ENCODE measurements at places on chromosomes 3 and 15.

GRCh38 chr3:31695280-31696008, 162.7 kb downstream of the STT3B start:
- peak; percentile 23 for DNase-seq

- no peak for DNase-seq
Observed at GRCh38 chr3:49445391-49445790, 16.3 kb upstream of the NICN1 start.

DNA sequence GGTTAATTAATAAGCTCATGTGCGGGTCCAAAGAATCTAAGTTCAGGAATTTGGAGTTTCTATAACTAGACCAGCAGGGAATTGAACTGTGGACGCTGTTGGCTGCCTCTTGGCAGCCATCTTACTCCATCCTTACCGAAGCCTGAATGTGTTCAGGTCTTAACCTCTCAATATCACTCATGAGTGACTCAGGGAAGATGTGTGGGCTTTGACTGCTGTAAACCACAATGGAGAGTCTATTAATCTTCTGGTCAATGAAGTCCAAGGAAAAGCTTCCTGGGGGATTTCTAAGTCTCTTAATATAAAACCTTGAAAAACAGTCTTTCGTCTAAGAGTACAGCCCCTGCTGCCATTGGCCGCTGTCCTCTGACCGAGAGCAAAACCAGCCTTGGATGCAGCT, 46.7 kb upstream of the OXTR start:
- DNase-seq: no peak

DNA sequence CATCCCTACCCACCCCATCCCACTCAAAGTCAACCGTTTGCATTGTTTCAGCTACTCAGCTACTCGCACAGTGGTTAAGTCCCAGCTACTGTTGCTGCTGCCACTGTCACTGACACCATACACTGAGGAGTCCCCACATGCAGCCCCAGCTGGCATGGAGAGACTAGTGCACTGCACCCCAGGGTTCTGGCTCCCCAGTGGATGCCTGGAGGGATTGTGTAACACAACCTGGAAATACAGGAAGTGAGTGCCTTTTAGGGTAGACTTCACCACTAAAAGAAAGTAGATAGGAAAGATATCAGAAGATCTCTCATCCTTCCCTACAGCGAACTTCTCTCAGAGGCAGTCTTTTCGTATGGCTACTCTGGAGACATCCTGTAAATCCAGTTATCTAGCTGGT, 169.2 kb upstream of the STRIT1 start:
- no peak for DNase-seq

- DNase-seq: no peak
Observed at GRCh38 chr3:26198609-26199008, 408.7 kb downstream of the OXSM start.

DNA sequence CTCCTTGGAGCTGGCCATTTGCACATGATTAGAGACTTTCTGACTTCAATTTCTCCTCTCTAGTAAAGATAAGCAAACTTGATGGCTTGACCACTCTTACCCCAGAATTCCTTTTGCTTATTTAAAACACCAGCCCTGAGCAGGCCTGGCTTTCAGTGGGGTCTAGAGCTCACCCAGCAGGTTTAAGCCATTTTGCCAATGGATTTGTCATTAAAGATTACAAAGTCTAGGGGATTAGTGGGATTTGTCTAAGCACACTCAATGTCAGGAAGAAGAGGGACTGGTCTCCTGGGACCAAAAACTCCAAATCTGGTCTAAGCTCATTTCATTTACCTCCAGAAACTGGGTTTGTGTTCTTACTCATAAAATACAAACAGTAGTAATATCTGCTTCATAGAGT, 57.3 kb upstream of the SNTN start:
- no peak for DNase-seq

DNA sequence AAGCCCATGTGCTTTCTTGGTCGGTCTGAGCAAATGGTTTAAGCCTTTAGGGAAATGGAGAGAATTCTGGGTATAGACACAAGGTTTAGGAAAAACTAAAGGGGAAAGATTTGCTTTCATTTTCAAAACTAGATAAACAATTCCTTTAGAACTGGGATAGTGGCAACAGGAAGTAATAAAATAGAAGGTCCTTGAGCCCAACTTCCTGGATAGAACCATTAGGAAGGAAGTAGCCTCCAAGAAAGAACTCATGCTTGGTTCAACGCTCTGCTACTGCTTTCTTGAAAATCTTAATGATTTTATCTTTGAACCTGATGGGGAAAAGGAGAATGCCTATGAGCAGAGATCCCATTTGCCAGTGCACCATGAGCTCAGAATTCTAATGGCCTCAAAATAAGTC, 147.0 kb upstream of the THRB start:
- DNase-seq: no peak

GRCh38 chr15:83871808-83872559, 218.1 kb downstream of the ADAMTSL3 start:
- DNase-seq: no peak

- DNase-seq: no peak
Observed at GRCh38 chr3:46673151-46674030, 20.1 kb downstream of the ALS2CL start.

DNA sequence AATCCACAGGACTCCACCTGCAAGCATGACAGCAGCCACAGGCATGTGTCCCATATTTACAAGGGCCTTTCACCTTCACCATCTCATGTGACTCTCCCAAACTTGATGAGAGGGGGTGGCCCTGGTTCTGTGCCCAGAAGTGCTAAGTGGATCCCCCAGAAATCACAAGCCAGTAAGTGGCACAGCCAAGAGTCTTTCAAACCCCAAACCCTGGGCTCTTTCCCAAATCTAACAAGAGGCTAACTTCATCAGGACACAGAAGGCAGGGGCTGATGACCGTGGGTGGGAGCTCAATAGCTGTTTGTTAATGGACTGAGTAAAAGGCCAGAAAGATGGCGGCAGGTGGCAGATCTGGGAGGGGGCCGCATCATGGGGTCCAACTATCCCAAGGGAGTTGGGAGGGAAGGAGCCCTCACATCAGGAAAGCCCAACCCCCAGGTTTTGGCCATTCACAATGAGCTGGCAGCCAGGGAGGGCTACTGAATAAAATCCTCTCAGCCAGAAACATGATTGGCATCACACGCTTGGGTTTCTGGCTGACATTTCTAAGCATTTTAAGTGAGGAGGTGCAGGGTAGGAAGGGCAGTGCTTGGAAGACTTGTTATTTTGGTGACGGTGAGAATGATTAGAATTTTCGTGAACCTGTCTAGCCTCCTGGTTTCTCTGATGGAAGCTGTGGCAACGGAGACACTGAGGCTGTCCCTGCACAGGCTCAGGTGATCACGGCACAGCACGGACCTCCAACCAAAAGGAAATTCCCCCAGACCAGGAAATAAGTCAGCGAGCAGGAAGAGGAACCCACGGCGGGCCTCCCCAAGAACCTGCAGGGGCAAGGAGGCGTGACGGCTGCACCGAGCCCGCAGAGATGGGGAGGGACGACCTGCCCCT, 109.3 kb downstream of the OXNAD1 start:
- peak; percentile 43 for DNase-seq

GRCh38 chr15:65931221-65931620, 61.9 kb downstream of the RAB11A start:
- DNase-seq: no peak

GRCh38 chr3:126087552-126088175, 3.7 kb upstream of the SLC41A3 start:
- no peak for DNase-seq

- DNase-seq: no peak
Observed at GRCh38 chr15:87489456-87489855, 767.1 kb downstream of the NTRK3 start.

DNA sequence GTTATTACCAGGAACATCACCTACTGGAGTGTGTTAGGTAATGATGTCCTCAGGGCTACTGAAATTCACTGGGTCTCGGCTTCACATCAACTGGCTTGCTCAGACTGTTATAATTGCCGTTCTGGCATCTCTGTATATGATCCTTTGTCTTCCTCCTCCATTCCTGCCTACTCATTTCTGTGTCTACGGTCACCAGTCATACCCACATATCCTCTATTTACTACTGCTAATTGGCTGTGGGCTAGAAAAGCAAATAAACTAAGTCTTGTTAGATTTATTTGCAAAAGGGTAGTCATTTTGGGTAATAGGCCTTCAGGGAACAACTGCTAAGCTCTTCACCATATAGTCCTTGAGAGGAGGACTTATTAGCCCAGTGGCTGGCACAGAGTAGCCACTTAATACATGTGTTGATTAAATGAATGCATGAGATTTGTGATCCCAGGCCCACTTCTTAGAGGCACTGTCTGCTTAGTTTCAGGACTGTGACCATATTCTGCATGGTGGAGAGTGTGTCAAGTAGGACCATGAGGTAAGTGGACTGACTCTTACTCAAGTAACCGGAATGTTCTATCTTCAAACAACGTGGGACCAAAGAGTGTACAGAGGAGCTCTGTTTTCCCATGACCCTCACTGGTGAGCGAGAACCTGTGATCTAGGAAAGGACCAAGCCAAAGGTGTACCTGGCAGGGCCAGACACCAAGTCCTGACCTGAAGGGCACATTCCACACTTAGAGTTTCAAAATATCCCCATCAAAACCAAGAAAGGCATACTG, 13.2 kb downstream of the ZDHHC3 start:
- DNase-seq: no peak

DNA sequence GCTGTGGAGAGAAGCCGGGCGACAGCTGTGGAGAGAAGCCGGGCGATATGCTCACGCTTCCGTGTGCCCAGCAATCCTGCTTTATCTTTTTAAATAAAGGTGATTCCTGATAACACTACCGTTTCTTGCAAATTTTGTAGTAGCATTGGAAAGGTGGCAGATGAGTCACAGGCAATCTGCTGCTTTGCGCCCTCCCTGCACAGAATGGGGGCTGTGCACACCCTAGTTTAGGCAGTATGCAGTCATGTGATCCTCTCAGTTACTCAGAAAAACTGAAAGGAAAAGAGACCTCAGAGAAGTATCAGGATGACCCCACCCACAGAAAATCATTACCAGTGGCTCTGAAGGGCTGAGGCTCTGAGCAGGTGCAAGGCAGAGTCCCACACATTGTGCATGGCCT, 24.9 kb upstream of the TMCC1 start:
- DNase-seq: no peak

DNA sequence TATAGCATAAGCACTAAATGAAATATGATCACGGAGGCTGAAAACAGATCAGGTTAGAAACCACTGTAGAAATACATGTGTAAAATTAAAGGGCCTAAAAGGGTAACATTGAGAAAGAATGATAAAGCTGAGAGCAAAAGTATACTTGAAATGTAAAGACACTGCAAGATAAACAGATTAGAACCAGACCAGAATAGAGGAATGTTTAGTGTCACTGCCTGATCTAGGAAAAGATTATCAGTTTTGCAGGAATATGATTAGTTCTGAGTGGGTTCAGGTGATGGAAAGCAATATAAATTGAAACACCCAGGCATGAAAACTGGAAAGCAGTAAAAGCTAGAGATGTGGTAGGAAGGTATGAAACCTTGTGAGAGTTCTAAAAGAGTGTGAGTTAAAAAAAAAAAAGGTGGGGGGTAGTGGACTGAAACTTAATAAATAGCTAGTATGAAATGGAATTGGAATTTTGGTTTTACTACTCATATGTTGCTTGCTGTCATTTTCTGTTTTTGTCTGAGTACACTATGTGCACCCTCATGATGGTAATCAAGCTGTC, 16.0 kb upstream of the C3orf38 start:
- DNase-seq: no peak

- no peak for DNase-seq
Observed at GRCh38 chr3:100420885-100421284, 19.5 kb downstream of the LNP1 start.

- no peak for DNase-seq
Observed at GRCh38 chr3:184666442-184666841, 45.4 kb downstream of the MAGEF1 start.

DNA sequence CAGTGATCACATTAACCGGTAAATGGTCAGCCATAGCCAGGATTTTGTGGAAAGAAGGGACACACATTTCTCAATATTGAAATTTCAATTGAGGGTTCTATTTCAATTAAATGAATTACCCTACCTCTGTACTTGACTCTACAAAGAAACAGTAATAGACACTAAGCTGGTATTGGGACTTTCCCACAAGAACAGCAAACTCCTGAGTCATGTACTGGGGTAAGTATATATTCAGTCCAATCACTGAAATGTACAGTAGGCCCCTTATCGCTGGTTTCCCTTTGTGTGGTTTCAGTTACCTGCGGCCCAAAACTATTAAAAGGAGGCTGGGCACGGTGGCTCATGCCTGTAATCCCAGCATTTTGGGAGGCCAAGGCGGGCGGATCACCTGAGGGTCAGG, 17.6 kb downstream of the ASB14 start:
- DNase-seq: no peak

- DNase-seq: no peak
Observed at GRCh38 chr3:35789042-35789831, 149.9 kb downstream of the ARPP21 start.

GRCh38 chr3:70393881-70394612, 81.6 kb upstream of the MDFIC2 start:
- DNase-seq: no peak

Measured in activated T-cell treated with anti-CD3 and anti-CD28 coated beads, Interleukin-2, amount 50 U/mL, for 1 hour (primary cell).